Stimulated activated CD8-positive, alpha-beta memory T cell treated with anti-CD3 and anti-CD28 coated beads, Interleukin-12 subunit alpha, Interleukin-12 subunit beta, amount 100 ng/mL, for 4 hours (primary cell): ENCODE measurements at places on chromosomes 4 and X.

- DNase-seq, result no peak
These were observed 33.1 kb downstream of the OSTC start for GRCh38 chr4:108683479-108683878.

DNA sequence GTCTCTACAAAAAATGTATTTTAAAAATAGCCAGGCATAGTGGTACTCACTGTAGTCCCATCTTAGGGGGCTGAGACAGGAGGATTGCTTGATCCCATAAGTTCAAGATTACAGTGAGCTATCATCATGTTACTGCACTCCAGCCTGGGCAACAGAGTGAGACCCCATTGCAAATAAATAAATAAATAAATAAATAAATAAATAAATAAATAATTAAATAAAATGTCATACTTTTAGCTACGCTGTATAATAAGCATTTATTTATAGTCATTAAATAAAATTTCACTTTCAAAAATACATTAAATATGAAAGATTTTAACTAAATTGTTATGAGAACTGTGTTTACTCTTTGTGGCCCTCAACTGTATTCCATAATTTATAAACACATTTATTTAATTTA lies 1124.2 kb downstream of the PCDH7 start:
- DNase-seq, result no peak

- DNase-seq, result no peak
These were observed 401.9 kb upstream of the NDST4 start for GRCh38 chr4:115515366-115515765.

- no peak for DNase-seq
These were observed 42.0 kb downstream of the ANXA5 start for GRCh38 chr4:121654738-121655137.
